ENCODE measurements at places on chromosomes 4 and X. TPM values are rescaled to one million over a fixed set of nuclear protein-coding genes. Genes with fewer than 3 reads are reported as not detected.

Gene F11
- total RNA-seq = 0.53 TPM

GRCh38 chr4:3805026-3805425 lies 38.8 kb downstream of the ADRA2C start:
- H3K36me3 ChIP-seq = no peaks in the 10 kb centered on the region
- no peak overlapping the region for H3K4me3 ChIP-seq
- H3K4me1 ChIP-seq = peaks cover 9% of the 10 kb centered on the region
- no peak overlapping the region for H3K27ac ChIP-seq
- peaks cover 41% of the 10 kb centered on the region for H3K27me3 ChIP-seq

Gene SSX3
- not detected for total RNA-seq

Gene VGLL1
- 0.24 TPM for total RNA-seq

DNA sequence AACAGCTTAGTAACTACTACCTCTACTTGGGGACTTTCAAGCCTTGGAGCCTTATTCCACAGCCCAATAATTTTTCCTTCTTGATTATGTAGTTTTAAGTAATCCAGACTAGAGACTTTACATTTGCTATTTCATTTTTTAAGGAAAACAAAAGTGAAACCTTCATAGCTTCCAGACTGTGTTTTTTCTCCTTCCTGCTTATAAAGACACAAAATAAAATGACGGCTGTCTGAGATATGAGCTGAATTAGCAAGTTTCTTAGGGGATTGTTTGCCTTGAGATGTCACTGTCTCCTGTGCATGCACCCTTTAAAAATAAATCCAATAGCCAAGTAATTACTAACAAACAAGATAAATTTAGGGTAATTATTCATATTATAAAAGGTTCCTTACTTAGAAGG lies 78.8 kb upstream of the PACRGL start:
- H3K27me3 ChIP-seq = no peaks in the 10 kb centered on the region
- H3K4me1 ChIP-seq = peaks cover 23% of the 10 kb centered on the region
- no peak overlapping the region for H3K27ac ChIP-seq
- no peak for DNase-seq
- no peak overlapping the region for H3K4me3 ChIP-seq
- no peaks in the 10 kb centered on the region for H3K36me3 ChIP-seq
